ENCODE measurements at places on chromosomes 12 and 14.

- no peak for DNase-seq
Observed at GRCh38 chr12:95815632-95816212, 25.2 kb upstream of the NTN4 start.

GRCh38 chr12:108699955-108700563, 31.3 kb downstream of the CORO1C start:
- DNase-seq, result no peak

- DNase-seq, result no peak
Observed at GRCh38 chr12:122942637-122943036, 23.6 kb downstream of the ABCB9 start.

DNA sequence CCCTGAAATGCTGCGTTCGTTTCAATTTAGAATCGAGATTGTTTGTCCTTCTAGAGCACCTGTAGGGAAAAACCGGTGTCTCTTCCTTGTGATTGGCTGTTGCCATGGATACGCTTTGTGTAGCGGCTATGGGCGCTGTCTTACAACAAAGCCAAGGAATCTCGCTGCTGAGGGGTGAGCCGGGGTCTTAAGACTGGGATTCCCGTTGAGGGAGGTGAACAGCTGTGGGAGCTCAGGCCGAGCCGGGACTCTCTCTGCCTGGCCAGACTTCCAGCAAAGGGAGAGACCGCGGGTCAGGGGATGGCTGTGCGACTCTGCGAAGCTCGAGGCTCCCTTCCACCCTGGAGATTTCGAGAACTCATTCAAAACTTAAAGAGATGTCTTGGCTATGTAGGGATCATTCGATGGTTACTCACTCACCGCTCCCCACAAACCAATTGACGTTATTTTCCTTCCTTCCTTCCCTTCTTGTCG, at the start of the genes LRRIQ1 and TSPAN19:
Gene LRRIQ1, plus strand, starts transcription at position 118 of the 474 bp plus-strand sequence. CDS start 1,826 bp downstream, outside the sequence.
Gene TSPAN19, minus strand, starts transcription at position 44 of the 474 bp plus-strand sequence. CDS start 6,331 bp downstream, outside the sequence.
- peak; percentile 67 for DNase-seq

- DNase-seq, result no peak
Observed at GRCh38 chr12:119134284-119135072, 44.3 kb upstream of the HSPB8 start.

DNA sequence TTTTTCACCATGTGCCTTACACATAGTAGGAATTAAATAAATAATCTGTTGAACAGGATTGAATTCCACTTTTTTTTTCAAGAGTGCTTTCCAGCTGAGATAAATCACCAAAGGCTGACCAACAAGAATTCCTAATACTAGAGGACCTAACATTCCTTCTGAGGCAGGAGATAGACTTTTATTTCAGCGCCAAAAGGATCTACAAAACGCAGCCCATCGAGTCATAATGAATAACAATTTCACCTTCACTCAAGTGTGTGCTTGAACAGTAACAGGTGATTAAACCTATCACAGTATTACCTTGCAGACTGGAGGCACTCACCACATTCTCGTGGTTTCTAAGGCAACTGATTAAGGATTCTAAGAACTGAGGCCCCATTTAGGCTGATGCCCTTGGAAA, 224.3 kb upstream of the ATP2B1 start:
- DNase-seq, result peak; percentile 28

- DNase-seq, result no peak
Observed at GRCh38 chr12:129862561-129863175, 41.2 kb downstream of the TMEM132D start.

GRCh38 chr14:62604524-62604923, 440.7 kb downstream of the KCNH5 start:
- DNase-seq, result no peak

- peak; percentile 41 for DNase-seq
Observed at GRCh38 chr12:130335517-130336392, 1.9 kb upstream of the PIWIL1 start.

GRCh38 chr12:26721800-26722199, 111.2 kb downstream of the ITPR2 start:
- DNase-seq, result no peak

- no peak for DNase-seq
Observed at GRCh38 chr14:101118746-101119591, 215.4 kb upstream of the RTL1 start.

DNA sequence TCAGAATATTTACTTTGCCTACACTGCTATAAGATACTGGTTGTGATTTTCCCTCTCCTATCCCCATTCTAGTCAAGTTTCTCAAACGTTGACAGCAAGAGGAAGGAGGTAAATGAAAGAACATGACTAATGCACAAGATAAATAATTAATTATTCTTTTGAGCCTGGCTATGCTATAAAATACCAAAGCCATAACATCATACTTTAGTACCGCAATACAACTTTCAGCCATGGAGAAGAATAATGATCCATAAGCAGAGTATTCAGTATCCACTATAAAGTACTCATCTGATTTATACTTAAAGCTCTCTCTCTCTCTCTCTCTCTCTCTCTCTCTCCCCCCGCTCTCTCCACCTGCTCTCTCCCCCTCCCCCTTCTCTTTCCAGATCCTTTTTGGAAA, 41.3 kb downstream of the TDG start:
- no peak for DNase-seq

DNA sequence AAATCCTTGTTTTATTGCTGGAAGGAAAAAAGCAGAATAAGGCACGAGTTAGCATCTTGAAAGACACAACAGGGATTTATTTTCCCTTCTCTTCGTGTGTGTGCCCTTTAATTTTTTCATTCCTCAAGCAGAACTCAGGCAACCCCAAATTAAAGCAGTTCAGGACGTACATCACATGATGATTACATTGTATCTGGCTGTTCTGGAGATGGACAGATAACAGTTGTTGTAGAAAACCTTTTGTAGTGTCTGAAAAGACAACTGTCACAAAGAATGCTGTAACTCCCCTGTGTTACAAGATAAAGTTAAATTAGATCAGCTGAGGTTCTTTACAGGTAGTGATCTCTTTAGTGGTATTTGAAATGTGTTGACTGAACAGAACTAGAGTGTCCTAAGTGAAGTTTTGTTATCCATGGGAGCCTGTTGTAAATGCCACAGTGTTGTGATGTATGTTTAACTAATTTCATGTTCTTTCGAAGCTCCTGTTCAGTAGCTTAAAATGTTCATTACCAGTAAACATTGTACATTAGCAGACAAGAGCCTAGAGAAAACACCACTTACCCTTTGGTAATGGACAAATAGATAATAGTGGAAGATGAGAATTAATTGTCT, 58.5 kb downstream of the TMTC2 start:
- no peak for DNase-seq

DNA sequence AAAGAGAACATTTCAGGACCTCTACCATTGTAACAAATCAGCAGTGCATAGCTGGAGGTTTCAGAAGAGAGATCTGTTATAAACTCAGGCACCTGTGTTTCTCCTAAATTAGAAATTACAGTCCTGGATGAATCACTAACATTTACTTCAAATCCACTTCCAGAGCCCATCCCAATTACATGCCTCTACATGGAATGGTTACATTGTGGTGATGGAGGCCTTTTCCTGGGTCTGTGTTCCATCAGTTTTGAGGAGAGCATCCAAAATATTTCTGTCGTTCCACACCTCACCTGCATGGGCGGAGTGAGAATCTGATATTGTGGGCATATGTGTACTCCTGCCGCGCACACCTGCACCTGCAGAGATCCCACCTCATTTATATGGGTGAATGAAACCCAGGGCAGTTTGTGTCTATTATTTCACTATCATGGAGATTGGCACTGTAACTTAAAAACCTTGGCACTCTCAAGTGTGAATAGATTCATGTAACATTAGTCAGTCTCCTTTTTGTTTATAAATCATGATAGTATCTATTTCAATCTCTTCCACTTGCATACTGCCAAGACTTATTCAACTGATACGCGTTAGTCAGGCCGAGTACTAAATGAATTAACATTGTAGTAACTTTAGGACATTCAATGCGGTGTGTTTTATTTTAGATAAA, 215.1 kb upstream of the FAR2 start:
- no peak for DNase-seq

Measured in activated CD4-positive, alpha-beta T cell treated with anti-CD3 and anti-CD28 coated beads, Interleukin-10, Interleukin-2, amounts not matched to agents 100 ng/mL and 50 ng/mL, durations not matched to agents 16 hours and 8 hours (primary cell).